ENCODE measurements at places on chromosomes 1 and 21. TPM values are rescaled to one million over a fixed set of nuclear protein-coding genes. Genes with fewer than 3 reads are reported as not detected.

DNA sequence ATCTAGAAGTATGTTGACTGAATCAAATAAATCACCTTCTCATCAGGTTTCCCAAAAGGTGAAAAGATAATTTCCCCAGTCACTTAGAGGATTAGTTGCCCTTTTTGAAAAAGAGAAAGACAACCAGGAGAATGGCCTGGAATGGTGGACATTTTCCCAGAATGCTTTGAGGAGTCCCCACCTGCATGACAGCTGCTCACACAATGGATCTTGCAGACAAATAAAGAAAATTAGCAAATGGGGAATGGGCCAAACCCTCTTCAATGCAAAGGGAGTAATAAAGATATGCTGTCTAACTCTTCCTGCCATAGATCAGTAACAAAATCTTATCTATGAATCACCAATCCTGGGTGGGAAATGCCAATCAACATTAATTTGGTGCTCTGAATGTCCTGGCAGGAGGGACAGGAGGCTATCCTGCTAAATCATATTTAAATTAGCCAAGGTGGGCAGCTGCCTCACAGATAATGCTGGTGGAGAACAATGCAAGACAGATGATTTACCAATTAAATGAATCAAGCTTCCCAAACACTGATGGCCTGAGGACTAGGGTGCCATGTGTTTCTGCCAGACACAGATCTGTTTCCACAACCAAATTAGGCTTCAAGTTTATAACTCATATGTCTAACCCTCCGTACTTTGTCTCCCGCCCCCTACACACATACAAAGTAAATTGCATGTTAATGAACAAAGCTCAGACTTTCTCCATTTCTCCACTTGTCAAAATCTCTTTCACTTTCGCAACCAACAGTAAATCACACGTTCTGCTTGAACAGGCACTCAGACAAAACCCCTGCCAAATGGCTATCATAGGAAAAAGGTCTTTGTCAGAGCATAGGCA lies 488.0 kb upstream of the PLXNA2 start:
- no peak overlapping the region for H3K27ac ChIP-seq
- H3K36me3 ChIP-seq, result no peaks in the 10 kb centered on the region
- peak; percentile 13 for DNase-seq
- no peaks in the 10 kb centered on the region for H3K27me3 ChIP-seq
- H3K4me3 ChIP-seq, result no peak overlapping the region

MTFR1L gene
- total RNA-seq, result 40.9 TPM

GRCh38 chr1:187999973-188000372 lies 1171.2 kb downstream of the PLA2G4A start:
- no peak for DNase-seq
- no peak overlapping the region for H3K27ac ChIP-seq
- H3K4me1 ChIP-seq, result no peaks in the 10 kb centered on the region
- no peaks in the 10 kb centered on the region for H3K36me3 ChIP-seq
- H3K27me3 ChIP-seq, result no peaks in the 10 kb centered on the region
- no peak overlapping the region for H3K4me3 ChIP-seq

IL24 gene
- not detected for total RNA-seq

OLFML2B gene
- 0.12 TPM for total RNA-seq

- H3K27me3 ChIP-seq, result no peaks in the 10 kb centered on the region
- H3K4me1 ChIP-seq, result no peaks in the 10 kb centered on the region
- H3K27ac ChIP-seq, result no peak overlapping the region
These were observed 14.4 kb downstream of the SMYD3 start for GRCh38 chr1:246492611-246493245.

FNDC10 gene
- total RNA-seq, result 1.4 TPM

DNA sequence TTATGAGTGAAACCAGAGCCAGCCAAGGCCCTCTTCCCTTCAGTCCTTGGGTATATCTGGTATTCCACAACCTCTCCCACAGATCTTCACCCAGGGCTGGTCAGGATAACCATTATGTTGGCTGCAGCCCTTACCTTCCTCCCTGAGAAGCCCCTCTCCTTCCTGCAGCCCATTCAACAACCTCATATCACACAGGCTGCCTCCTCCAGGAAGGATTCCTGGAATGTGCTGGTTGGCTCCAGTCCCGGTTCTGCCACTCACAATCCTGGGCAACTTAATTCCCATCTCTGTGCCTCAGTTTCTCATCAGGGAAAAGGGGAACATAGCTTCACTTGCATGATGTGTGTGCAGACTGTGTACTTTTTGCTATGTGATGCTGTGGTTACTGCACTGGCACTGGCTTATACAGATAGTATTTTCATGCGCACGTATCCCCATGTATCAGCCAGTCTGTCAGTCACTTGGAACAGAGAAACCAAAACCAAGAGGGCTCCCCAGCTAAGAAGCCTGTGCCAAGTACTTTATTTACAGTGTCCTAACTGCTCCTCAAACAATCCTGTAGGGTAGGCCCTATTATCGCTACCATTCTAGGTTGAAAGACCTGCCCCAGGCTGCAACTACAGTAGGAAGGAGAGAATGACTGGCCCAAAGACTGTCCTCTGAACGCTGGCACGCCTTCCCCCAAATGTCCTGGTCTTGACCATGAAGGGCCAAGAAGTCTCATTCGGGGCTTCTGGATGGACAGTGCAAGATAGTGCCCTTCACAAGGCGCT lies 39.9 kb upstream of the PPP1R15B start:
- no peaks in the 10 kb centered on the region for H3K27me3 ChIP-seq
- H3K36me3 ChIP-seq, result peaks cover 65% of the 10 kb centered on the region
- H3K27ac ChIP-seq, result peak overlapping the region; percentile 96
- no peak for DNase-seq
- H3K4me1 ChIP-seq, result peaks cover 91% of the 10 kb centered on the region

DNA sequence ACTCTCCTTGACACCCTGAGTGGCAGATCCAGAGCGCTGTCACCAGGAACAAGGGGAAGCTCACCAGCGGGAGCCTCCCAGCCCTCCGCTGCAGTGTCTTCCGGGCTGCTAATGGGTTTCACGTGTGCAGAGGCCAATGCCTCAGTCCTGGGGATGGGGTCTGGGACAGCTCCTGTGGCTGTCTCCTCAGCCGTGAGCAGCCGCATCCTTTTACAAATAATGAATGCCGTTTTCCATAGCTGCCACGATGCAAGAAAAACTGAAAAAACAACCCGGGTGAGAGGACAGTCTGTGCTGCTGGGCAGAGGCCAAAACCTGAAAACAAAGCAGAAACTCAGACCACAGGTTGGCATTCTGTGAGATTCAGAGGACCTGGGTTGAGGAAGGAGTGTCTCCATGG lies 212.2 kb upstream of the RAB4A start:
- H3K4me1 ChIP-seq, result no peaks in the 10 kb centered on the region
- H3K27me3 ChIP-seq, result no peaks in the 10 kb centered on the region
- H3K4me3 ChIP-seq, result no peak overlapping the region
- no peak for DNase-seq
- H3K27ac ChIP-seq, result no peak overlapping the region

DNA sequence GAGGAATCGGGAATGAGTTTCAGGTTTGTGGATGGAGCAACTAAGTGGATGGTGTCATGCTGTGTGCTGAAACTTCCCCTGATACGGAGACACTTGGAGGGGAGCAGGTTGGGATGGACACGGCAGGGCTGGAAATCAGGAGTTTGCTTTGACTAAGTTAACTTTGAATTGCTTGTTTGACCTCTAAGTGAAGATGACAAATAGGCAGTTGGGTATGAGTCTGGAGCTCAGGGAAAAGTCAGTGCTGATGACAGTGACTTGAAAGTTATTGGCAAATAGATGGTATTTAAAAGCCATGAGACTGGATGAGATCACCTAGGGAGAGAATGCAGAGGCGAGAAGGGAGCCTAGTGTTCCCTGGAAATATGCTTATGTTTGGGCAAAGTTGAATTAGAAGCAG lies 12.8 kb upstream of the ZSCAN20 start:
- peaks cover 42% of the 10 kb centered on the region for H3K4me1 ChIP-seq
- H3K27me3 ChIP-seq, result no peaks in the 10 kb centered on the region
- no peak overlapping the region for H3K4me3 ChIP-seq
- H3K36me3 ChIP-seq, result no peaks in the 10 kb centered on the region

GRCh38 chr21:31161157-31161556 lies 122.9 kb upstream of the KRTAP19-8 start:
- no peaks in the 10 kb centered on the region for H3K36me3 ChIP-seq
- H3K27me3 ChIP-seq, result no peaks in the 10 kb centered on the region
- H3K4me1 ChIP-seq, result no peaks in the 10 kb centered on the region
- no peak overlapping the region for H3K27ac ChIP-seq
- DNase-seq, result no peak
- no peak overlapping the region for H3K4me3 ChIP-seq

DNA sequence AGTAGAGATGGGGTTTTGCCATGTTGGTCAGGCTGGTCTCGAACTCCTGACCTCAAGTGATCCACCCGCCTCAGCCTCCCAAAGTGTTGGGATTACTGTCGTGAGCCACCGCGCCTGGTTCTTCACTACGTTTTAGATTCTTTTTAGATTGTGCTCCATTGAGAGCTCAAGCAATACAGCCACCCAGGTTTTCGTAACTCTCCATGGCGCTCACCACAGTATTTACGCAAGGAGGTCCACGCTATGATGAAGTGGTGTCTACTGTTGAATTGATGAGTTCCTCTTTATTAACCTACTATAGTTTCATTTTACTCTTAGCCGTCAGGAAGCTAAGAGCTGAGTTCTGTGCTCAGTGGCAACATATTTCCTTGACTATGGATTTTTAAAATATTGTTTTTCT lies 1.8 kb upstream of the KIF1B start:
- DNase-seq, result peak; percentile 50
- H3K27me3 ChIP-seq, result peaks cover 2% of the 10 kb centered on the region
- H3K27ac ChIP-seq, result no peak overlapping the region

C1orf226 gene
- not detected for total RNA-seq

DNA sequence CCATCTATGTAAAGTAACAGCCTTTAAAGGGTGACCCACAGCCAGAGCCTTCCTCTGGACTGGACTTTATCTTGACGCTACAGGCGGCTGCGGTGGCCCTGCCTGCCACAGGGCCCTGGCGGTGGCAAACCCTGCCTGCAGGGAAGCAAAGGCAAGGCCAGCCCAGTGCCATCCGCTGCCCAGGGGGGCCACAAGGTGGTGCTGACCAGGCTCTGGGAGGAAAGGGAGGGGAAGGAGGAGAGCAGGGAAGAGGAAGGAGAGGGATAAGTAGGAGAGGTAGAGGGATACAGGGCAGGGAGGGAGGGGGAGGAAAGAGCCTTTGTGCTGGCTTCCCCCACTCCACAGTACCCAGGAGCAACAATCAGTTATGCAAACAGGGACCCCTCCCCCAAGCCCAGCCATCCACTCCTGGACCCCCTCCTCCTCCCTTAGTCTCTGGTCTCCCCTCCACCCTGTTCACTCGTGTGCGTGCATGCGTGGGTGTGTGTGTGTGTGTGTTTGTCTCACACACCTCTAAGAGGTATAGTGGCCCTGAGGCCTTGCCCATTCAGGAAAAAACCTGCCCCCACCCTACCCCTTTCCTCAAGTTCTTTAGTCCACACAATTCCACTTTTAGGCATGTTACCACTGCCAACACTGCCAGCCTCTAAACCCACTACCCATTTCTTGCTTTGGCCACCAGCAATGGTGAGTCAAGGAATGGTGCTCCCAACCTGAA lies 30.3 kb downstream of the SSBP3 start:
- H3K36me3 ChIP-seq, result no peaks in the 10 kb centered on the region
- H3K27ac ChIP-seq, result peak overlapping the region; percentile 33
- no peak overlapping the region for H3K4me3 ChIP-seq
- H3K27me3 ChIP-seq, result no peaks in the 10 kb centered on the region
- DNase-seq, result no peak

GBP6 gene
- 0.12 TPM for total RNA-seq

GRCh38 chr1:60564916-60565750 lies 491.6 kb upstream of the C1orf87 start:
- no peaks in the 10 kb centered on the region for H3K4me1 ChIP-seq
- no peaks in the 10 kb centered on the region for H3K36me3 ChIP-seq
- no peak overlapping the region for H3K27ac ChIP-seq
- H3K4me3 ChIP-seq, result no peak overlapping the region
- H3K27me3 ChIP-seq, result no peaks in the 10 kb centered on the region

- H3K27ac ChIP-seq, result no peak overlapping the region
- H3K4me3 ChIP-seq, result no peak overlapping the region
- no peaks in the 10 kb centered on the region for H3K27me3 ChIP-seq
- DNase-seq, result no peak
These were observed 71.6 kb downstream of the RERE start for GRCh38 chr1:8745749-8746390.

CDKN2C gene
- 2.5 TPM for total RNA-seq

DNA sequence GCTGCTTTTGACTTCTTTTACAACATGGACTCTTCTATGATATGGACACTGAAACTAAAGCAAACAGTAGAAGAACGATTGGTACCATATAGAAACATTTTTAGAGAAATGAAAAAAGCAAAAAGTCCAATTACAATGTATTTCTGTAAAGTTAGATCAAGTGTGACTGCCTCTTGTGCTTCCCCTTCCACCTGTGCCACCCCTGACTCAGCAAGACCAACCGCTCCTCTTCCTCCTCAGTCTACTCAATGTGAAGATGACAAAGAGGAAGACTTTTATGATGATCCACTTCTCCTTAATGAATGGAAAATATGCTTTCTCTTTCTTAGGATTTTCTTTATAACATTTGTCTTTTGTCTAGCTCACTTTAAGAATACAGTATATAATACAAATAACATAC lies 66.9 kb downstream of the PHTF1 start:
- H3K27me3 ChIP-seq, result no peaks in the 10 kb centered on the region
- peaks cover 8% of the 10 kb centered on the region for H3K4me1 ChIP-seq
- peaks cover 3% of the 10 kb centered on the region for H3K36me3 ChIP-seq
- H3K27ac ChIP-seq, result no peak overlapping the region
- DNase-seq, result peak; percentile 7

DNA sequence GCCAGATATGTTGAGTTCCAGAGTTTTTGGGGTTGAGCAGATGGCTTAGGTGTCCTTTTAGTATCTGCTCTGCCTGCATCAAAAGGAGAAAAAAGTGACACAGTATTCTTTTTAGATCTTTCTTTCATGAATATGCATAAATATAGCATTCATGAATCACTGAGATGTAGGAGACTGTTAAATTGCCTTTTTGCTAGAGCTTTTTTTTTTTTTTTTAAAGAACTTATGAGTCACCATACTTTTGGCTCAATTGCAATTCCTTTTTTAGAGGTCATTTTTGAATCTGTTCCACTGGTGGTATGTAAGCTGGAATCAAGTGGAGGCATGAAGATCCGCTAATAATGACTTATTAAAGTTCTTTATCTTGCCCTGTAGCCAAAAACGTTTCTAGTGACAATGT lies 480.9 kb upstream of the ZRANB2 start:
- DNase-seq, result no peak
- H3K4me3 ChIP-seq, result no peak overlapping the region
- no peaks in the 10 kb centered on the region for H3K36me3 ChIP-seq
- no peaks in the 10 kb centered on the region for H3K4me1 ChIP-seq
- H3K27ac ChIP-seq, result no peak overlapping the region
- no peaks in the 10 kb centered on the region for H3K27me3 ChIP-seq
